Non-pigmented ciliary epithelial cell (primary cell): ENCODE measurements at places on chromosomes 6 and 20.

DNA sequence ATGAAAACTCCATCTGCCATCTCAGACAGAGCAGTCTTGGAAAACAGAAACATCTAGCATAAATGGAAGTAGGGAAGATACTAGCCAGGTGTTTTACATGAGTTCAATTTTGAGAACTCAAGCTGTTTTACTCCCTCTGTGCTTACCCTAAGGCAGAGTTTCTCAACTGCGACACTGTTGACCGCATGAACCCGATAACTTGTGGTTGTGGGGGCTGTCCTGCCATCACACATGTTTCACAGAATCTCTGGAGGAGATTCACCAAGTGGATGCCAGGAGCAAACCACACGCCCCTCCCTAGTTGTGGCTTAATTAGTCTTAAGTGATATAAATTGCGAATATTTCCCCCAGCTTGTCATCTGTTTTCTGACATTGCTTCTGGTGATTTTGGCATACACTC lies 2.3 kb upstream of the SERPINB6 start:
- DNase-seq = no peak

- no peak for DNase-seq
Observed at GRCh38 chr6:3715285-3715684, 36.2 kb downstream of the PXDC1 start.

DNA sequence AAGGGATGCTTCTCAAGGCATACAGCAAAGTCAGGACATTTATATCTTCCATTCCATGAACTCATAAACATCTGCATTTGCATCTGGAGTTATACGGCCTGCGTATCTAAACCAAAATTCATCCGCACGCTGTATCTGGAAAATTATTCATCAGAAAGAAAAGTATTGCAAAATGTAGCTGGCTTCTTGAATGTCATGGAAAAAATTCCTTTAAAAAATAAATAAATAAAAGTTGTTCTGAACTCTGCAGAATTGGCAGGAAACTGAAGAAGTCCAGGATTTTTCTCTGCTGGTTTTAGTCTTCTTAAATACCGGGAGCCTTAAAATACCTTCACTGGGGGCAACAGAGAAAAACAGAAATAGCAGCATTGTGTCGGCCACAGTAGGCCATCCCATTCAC lies 23.7 kb upstream of the FOXF2 start:
- DNase-seq = no peak

- no peak for DNase-seq
Observed at GRCh38 chr6:76834399-76834798, 628.9 kb downstream of the HTR1B start.

DNA sequence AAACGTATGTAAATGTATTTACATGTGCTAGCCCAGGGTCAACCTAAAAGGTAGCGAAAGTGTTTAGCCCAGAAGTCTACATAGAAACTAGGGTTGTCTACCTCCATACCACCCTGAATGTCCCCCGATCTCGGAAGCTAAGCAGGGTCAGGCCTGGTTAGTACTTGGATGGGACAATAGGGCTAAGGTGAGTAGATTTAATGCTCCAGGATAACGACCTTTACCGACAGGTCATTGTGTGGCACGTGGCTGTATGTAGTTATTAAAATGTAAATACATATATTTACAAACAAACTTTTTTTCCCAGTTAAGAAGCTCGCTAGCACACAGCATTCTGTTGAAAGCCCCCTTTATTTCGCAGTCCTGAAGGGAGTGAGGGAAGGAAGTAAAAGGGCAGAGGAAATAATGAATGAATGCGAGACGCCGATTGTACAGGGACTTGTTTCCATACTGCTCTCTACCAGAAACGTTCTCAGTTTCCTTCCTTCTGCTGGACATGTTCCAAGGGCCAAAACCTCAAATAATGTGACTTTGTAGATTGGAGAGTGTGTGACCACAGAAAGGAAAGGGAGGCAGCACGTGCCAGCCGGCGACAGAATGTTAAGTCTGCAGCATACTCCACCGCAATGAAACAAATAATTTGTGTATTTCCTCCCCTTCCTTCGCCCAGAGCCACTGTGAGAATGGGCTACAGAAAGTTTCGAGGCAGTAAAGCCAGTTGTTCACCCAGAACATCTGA lies 612 bp downstream of the ADAT2 start:
- DNase-seq = no peak
